ENCODE measurements at places on chromosomes 2 and 18.

DNA sequence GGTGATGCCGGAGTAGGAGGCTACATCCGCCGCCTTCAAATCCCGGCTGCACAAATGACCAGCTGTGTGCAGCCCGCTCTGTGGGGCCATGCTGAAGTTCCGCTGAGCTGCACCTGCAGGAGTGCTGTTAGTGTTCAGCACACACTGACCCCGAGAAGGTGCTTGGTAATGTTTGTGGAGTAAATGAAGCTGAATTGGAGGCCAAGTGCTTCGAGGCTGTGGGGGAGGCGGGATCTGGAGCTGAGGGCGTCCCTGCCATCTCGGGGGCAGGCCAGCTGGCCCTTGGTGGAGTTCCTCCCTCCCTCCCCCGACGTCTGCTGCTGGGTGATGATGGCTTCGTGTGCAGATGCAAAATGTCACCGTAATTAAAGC is 23.2 kb downstream of the KCNF1 start:
- DNase-seq, result no peak

DNA sequence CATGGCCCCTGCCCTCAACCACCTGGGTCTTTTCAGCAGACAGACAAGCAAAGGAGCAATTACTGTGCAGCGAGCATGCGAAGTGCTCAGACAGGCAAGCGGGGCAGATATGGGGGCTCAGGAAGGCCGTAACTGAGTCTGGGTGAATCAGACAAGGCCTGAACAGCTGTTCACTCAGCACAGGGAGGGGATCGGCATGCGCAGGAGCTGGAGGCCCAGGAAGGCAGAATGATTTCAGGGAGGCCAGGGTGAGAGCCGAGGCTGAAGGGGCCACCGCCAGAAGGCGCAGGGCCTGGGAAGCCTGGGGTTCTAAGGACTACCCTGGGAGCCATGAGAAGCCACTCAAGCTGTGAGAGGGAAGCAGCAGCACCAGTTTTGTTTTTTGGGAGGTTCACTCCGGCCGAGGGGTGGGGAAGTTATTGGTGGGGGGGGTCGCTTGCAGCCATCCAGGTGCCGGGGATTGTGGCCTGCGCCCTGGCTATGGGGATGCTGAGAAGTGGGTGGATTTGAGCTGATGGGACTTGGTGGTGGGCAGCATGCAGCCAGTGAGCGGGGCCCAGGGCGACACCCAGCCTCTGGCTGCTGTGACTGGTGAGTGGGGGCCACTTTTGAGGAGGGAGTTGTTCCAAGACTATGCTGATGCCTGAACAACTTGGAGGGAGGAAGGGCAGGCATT is 132.2 kb downstream of the TSN start:
- DNase-seq, result no peak

DNA sequence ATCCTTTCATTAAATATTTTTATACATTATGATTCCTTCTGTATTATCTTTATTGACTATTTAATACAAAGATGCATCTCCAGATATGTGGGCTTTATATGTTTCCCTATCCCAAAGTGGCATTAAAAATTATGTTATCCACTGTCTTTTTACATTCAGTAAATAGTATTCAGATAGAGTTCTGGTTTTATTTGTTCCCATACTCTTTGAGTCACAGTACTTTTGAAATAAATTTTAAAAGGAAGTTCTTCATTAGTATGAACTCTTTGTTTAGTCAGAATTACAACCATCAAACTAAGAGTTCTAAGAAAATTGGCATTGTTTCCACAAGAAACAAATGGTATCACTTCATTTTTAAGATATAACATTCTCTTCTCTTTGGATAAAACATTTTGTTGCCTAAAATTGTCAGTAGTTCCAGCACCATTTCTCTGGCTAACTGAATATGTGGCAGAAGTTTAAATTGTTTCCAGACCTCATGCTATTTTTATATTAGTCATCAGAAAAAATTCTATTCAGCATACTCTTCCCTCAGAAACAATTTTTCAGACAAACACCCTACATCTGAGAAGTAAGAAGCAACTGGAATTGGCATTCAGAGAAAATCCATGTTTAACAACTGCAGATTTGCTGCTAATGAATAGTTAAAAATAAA is 88.5 kb upstream of the COL5A2 start:
- no peak for DNase-seq

GRCh38 chr18:10044054-10044453 is 130.2 kb downstream of the VAPA start:
- no peak for DNase-seq

GRCh38 chr18:76446321-76447257 is 48.5 kb downstream of the ZNF516 start:
- no peak for DNase-seq

GRCh38 chr2:23745726-23746105 is 181.2 kb downstream of the ATAD2B start:
- DNase-seq, result peak; percentile 32

DNA sequence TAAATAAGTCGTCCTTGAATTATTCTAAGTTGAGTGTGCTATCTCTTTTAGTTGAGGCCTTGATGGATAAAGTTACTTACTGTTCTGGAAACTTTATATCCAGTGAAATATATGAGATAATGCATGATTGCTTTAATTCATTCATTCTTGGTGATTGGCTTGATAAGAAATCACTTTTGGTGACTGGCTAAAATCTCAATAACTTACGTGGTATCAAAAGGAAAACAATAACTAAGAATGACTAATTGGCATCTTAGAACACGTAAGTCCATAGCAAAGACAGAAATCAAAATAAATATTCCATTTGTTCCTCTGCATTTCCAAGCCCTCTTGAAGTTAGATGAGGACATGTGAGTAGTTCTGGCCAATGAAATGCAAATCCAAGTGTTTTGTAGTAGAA is 251.6 kb downstream of the NUP35 start:
- no peak for DNase-seq

DNA sequence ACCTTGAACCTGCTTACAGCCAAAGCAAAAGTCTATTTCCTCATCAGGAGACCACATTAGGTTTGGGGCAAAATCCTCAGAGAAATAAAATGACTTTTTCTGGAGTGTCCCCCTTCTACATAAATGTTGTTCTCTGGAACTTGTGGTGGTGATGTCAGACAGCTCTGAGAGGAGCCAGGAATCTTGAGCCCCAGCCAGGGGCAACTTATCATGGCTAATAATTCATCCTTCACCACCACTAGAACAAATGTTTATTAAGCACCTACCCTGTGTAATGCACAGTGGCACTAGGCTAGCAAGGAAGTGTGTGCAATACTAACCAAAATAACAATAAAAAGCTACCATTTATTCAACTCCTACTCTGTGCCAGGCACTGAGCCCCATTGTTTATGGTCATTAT is 9.0 kb upstream of the BMP10 start:
- no peak for DNase-seq

GRCh38 chr2:147501968-147502367 is 342.9 kb upstream of the ACVR2A start:
- DNase-seq, result no peak

DNA sequence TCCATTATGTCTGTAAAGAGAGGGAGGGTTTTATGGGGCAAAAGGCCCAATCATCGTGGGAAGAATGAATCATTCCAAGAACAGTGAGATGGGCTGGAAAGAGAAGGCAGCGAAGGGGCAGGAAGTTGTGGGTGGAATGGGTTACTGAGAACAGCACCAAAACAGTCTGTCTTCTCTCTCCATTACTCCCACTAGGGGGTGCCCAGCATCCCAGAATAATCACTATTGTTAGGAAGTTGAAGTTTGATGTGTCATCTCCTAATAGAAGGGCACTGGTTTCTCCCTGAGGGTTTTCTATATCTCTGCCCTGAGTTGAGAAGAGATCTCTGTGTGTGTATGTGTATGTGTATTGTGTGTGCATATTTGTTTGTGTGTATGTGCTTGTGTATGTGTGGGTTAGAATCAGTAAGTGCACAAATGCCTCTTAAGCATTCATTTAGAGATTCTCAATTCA is 76.6 kb upstream of the MAP4K3 start:
- peak; percentile 65 for DNase-seq

- DNase-seq, result no peak
Measured at GRCh38 chr18:24809173-24809950, 348.9 kb downstream of the HRH4 start.

- no peak for DNase-seq
Measured at GRCh38 chr2:172921532-172922236, 154.0 kb upstream of the MAP3K20 start.

DNA sequence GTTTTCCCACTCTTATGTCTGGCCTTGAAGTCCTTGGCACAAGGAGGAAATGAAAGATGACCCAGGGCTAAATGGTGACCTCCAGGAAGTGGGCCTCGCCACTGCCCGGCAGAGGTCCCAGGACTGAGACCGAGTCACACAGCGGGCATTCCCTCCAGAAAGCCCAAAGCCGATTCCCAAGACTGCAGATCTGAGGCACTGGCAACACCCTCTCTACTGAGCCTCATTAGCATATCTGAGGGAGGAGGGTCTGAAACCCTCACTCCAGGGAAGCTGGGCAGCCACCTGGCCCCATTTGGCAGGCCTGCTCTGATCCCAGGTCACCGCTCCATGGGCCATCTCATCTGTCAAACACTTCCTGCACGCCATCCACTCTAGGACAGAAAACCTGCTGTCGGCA is 29.1 kb downstream of the FAM178B start:
- no peak for DNase-seq

- DNase-seq, result no peak
Measured at GRCh38 chr2:168422584-168422983, 33.5 kb upstream of the CERS6 start.

DNA sequence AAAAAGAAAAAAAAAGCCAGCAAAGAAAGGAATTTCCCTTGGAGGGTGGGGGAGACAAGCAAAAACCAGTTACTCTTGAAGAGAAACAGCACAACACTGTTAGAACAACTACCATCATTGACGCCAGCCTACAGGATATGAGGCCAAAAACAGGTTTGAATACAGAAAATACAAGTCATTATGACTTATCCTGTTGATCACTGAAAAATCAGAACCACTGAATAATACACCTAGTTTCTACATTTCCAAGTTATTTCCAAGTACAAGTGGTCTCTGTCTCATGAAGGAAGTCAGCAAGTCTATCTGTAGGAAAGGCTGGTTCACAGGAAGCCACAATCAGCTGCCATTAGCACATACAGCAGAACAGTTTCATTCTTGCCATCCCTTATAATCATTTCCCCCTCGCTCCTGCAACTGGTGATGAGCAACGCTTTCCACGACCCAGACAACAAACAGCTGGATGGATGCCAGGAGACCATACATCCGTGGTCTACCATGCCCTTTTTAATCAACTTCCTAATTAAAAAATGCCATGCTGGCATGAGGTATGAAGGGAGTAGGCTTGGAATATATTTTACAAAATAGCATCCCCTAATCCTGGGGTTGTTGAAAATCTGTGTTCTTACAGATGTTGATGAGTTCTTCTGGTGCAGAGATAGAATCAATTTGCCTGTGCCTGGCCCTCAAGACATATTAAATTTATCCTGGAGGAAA is 10.4 kb downstream of the MYT1L start:
- DNase-seq, result no peak

GRCh38 chr2:9297156-9297555 is 90.5 kb downstream of the ASAP2 start:
- DNase-seq, result no peak

- no peak for DNase-seq
Measured at GRCh38 chr2:20556756-20557155, 94.1 kb downstream of the HS1BP3 start.

DNA sequence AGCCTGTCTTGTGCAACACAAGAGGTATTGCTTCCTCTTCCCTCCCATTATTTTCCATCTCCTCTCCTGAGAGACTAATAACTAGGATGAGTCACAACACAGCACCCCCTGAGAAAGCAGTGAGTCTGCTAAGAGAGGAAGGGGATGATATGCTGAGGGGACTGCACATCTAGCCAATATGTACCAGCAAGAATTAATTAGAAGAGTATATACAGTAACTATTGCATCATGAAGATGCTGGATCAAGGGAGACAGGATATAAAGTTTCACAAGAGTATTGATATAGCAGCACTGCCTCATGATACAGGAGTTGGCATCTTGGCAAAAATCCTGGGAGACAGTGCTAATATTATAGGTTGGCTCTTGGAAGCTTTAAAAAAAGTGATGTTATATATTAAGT is 289.9 kb upstream of the RBMS1 start:
- no peak for DNase-seq

DNA sequence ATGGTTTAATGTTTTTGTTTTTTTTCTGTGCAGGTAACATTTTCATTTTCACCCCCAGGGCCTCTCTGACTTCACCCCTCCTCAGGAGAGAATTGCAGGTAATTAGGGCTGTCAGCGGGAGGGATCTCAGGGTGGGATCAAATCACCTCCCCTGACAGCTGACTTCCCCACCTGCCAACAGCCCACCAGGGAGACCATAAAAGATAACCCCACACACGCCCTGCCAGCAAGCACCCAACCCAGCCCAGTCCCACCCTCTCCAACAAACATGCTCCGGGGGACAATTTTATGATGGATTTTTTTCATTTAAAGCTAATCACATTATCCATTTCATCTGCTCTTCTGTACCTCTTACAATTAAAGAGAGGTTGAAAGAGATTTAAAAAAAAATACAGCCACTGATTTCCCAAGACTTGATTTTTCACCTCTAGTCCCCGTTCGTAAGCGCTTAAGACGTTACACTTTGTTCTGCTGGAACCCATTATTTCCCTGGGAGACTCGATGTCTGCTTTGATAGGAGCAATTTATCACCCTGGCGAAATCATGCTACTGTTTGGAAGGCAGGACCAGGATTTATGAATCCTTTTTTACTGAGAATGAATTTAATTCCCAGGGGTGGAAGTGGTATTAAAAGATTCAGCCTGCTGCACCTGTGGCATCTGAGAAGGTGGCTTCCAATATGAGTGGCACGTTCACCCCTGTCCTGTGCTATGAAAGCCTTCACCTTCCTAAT is 232.9 kb upstream of the ID2 start:
- no peak for DNase-seq

DNA sequence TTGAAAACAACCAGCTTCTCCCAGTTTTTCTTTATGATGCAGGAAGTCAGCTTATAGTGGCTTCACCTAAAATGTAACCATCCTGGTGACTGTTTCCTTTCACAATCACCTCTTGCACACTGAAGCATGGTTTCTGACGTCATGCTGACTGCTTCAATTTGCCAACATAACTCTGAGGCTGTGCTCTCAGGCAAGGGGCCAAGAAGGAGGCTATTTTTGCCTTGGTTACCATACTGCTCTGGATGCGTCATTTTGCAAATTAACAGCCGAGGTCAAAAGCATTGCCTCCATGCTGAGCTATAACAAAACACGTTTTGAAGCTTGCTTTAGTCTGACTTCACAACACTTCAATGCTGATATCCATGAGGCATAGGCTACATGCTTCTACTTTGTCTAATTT is 397.8 kb downstream of the METTL4 start:
- DNase-seq, result peak; percentile 66

DNA sequence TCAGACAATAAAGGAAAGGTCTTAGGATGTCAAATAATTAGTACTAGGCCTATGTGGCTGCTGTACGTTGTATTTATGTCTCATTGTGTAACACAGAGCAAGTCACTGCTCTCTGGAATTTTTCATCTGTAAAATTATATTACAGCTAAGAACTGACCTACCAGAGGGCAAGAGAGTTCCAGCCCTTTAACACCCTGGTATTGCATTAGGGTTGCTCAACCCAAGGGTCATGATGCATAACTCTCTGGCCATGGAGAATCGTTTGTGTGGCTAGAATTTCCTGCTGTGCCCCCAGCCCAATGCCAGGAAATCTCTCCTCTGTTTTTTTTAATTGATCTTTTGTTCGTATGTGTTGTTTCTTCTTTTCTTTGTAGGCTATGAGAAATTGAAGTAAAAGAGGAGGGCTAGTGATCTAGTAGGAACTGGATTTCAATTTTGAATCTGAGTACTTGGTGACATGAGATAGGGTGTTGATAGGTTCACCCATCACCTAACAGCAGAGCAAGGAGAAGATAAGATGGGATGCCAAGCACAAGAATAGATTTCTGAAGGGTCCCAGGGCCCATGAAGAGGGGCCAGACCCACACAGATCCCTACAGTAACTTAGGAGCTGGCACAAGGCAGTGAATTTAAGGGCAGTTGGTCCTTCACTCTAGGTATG is 571.2 kb upstream of the TNP1 start:
- DNase-seq, result no peak

Measured in smooth muscle cell of the brain vasculature (primary cell).